ENCODE measurements at places on chromosomes 5 and 9. TPM values are rescaled to one million over a fixed set of nuclear protein-coding genes. Genes with fewer than 3 reads are reported as not detected.

FOXD4L4 gene
- 0.19 TPM for total RNA-seq

PRR16 gene
- total RNA-seq = 0.48 TPM

FSD1L gene
- 3.6 TPM for total RNA-seq

ADAMTSL1 gene
- 63.9 TPM for total RNA-seq

KIF24 gene
- total RNA-seq = 3.7 TPM

BSPRY gene
- total RNA-seq = not detected
